ENCODE measurements at places on chromosomes 12 and 14.

DNA sequence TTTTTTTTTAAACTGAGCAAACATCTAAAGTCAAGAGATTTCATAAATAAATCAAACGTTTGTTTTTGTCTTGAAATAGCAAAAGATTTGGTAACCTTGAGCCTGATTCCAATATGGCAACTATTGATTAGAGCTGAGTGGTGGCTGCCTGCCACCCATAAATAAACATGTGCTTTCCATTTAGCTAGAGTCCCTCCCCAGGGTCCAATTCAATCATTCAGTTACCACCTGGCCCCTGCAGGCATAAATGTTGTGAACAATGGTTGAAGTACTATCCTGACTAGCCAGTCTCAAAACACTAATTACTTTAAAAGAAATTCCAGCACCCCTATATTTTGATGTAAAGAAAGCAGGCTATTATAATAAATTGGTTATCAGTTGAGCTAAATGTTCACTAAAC is 129.7 kb upstream of the GRIP1 start:
- no peak for DNase-seq

GRCh38 chr12:108738170-108738569 is 6.9 kb upstream of the CORO1C start:
- no peak for DNase-seq

DNA sequence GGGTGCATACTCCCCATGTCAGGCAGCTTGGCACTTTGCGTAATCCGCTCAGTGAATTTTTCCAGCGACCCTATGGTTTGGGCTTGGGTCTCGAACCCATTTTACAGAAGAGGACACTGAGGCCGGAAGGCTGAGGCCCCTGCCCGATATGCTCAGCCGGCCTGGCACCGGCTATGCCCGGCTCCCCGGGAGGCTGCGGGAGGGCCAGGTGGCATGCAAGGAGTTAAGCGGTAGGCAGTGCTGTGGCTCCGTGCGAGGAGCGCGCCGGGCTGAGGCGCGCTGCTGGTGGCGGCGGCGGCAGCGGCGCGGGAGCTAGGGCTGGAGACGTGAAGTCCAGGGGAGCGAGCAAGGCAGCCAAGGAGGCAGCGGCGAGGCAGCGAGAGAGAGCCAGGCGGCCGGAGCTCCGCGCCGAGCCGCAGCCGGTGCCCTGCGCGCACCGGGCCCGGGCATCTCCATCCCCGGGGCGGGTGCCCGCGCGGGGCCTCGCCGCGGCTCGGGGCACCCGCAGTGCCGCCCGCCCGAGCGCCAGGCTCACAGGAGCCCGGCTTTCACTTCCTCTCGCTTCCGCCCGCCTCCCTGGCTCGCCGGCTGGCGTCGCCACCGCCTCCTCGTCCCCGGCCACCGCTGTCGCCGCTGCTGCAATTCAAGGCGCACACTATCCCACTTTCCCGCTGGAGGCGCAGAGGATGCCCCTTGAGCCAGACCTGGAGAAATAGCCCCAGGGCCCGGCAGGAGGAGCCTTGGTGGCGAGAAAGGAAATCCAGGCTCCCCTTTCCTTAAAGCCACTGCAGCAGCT is at the start of gene WSCD2:
Gene WSCD2, plus strand, starts transcription at position 272 of the 796 bp plus-strand sequence. CDS start 66,545 bp downstream, outside the sequence.
- no peak for DNase-seq

DNA sequence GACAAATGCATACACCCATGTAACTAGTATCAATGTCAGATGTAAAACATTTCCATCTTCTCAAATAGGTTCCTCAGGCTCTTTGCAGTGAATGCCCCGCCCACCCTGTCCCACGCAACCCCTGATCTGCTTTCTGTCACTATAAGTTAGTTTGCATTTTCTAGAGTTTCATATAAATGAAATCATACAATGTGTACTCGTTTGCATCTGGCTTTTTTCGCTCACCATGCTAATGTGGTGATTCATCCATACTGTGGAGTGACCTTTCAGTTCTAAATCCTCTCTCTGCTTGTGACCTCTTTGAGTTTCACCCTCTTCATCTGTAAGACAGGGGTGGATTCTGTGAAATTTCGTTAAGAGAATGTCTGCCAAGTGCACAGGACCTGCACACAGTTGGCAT is 30.6 kb upstream of the MSI1 start:
- no peak for DNase-seq

DNA sequence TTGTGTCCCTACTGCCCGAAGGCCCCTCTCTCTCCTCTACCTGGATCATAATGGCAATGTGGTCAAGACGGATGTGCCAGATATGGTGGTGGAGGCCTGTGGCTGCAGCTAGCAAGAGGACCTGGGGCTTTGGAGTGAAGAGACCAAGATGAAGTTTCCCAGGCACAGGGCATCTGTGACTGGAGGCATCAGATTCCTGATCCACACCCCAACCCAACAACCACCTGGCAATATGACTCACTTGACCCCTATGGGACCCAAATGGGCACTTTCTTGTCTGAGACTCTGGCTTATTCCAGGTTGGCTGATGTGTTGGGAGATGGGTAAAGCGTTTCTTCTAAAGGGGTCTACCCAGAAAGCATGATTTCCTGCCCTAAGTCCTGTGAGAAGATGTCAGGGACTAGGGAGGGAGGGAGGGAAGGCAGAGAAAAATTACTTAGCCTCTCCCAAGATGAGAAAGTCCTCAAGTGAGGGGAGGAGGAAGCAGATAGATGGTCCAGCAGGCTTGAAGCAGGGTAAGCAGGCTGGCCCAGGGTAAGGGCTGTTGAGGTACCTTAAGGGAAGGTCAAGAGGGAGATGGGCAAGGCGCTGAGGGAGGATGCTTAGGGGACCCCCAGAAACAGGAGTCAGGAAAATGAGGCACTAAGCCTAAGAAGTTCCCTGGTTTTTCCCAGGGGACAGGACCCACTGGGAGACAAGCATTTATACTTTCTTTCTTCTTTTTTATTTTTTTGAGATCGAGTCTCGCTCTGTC is 1.8 kb downstream of the INHBE start:
- no peak for DNase-seq

GRCh38 chr14:29687071-29687765 is 240.4 kb downstream of the PRKD1 start:
- DNase-seq: no peak

GRCh38 chr12:24027352-24027751 is 77.9 kb upstream of the SOX5 start:
- DNase-seq: no peak

GRCh38 chr14:90235179-90235976 is 21.0 kb upstream of the PSMC1 start:
- peak; percentile 21 for DNase-seq

- DNase-seq: no peak
Measured at GRCh38 chr14:102442241-102443211, 67.0 kb downstream of the ANKRD9 start.

GRCh38 chr14:50060871-50061663 is 55.3 kb downstream of the VCPKMT start:
- no peak for DNase-seq

DNA sequence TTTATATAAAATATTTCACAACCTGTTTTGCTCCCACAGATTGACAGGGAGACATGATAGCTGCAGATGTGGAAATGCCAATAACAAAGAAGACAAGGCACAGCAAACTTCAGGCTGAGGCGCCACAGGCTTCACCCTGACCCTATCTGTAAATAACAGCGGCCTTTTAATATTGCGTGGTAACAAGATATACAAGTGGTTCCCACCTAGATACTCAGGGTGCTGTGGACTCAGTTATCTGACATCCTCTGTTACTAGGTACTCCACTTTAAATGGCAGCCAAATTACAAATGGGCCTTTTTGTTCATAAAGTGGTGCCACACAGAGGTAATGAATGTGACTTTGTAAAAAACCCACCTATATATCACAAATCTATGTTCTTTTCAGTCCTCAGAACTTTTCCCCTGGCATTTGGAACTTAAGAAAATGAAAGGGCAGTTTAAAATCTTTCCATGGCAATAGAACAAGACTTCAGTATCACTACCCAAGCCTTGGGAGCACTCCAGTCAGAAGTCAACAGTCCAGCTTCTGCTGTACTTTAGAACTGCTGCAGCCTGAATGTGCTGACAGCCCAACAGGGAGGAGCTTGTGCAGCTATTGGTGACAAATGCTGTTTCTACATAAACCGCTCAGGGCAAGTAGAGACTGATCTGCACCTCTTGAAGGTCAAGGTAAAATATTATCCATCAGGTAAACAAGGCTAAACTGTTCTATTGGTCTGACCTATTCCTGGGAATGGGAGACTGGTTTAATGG is 86.2 kb upstream of the DCD start:
- no peak for DNase-seq

GRCh38 chr12:112807452-112807851 is 15.9 kb downstream of the RPH3A start:
- DNase-seq: no peak

DNA sequence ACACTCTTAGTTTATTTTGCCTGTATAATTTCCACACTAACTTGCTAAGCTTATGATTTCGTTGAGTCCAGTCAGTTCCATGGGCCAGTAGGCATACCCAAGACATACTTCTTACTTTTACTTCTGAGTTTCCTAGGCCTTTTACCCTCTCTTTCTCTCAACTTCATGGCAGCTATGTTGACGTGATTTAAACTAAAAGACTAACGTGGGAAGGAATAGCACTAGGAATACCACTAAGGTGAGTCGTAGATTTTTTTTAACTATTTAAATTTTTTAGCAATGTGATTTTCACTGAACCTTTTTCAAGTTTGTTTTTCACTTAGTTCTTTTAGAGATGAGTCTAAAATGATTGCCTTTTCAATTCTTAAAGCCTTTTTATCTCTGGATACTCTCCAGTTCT is 793.5 kb upstream of the NOVA1 start:
- no peak for DNase-seq

DNA sequence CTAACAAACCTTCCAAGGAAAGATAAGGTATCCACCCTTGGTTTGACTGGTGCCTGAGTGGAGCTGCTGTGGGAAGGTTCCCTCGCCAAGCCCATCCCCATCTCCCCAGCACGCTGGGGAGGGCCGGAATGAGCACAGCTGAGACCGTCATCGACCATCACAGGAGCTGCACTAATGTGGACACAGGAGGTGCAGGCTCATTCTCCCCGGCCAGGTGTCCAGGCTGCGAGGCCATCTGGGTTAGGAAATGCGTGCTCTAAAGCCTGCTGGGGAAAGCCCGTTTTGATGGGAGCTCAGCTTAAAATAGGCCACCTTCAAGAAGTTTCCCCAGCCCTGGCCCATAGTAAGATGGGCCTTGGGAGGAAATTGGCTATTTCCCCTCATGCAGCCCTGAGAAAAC is 35.2 kb upstream of the FOXN3 start:
- no peak for DNase-seq

DNA sequence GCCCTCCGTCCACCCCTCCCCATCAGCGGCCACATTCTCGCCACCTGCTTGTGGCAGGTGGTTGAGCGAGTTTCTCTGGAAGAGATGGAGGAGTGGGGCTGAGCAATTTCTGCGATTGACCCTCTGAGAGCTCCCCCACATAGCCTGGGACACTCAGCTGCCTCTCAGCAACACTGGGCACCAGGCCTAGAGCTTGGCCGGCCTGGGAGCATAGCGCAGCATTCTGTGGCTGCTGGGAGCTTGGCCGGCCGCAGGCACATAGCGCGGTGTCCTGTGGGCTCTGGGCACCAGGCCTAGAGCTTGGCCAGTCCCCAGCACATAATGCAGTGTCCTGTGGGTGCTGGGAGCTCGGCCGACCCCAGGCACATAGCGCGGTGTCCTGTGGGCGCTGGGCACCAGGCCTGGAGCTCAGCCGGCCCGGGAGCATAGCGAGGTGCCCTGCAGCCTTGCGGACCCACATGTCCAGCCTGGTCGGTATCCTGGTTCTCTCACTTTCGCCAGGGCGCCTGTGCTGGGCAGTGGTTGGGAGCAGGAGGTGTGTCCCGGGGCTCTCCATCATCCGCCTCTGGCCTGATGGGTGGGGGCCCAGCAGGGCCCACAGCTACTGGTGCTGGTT is 43.8 kb downstream of the LRCOL1 start:
- DNase-seq: no peak

DNA sequence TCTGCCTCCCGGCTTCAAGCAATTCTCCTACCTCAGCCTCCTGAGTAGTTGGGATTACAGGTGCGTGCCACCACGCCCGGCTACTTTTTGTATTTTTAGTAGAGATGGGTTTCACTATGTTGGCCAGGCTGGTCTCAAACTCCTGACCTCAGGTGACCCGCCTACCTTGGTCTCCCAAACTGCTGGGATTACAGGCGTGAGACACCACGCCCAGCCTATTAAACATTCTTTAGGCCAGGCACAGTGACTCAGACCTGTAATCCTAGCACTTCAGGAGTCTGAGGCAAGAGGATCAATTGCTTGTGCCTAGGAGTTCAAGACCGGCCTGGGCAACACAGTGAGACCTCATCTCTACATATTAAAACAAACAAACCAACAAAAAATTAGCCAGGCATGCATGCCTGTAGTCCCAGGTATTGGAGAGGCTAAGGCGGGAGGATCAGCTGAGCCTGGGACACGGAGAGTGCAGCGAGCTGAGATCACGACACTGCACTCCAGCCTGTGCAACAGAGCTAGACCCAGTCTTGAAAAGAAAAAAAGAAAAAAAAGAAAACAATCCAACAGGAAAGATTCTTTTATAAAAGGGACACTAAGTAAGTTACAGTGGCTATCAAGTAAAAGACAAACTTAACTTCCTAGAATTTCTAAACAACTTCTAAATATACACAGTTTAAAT is 70.2 kb downstream of the HECTD1 start:
- no peak for DNase-seq

GRCh38 chr12:21444193-21445146 is 7.0 kb downstream of the PYROXD1 start:
- DNase-seq: no peak

- no peak for DNase-seq
Measured at GRCh38 chr12:12533238-12533829, 29.3 kb downstream of the DUSP16 start.

GRCh38 chr12:130968611-130969010 is 14.9 kb downstream of the ADGRD1 start:
- DNase-seq: no peak

- no peak for DNase-seq
Measured at GRCh38 chr12:67073336-67073735, 195.8 kb upstream of the CAND1 start.

DNA sequence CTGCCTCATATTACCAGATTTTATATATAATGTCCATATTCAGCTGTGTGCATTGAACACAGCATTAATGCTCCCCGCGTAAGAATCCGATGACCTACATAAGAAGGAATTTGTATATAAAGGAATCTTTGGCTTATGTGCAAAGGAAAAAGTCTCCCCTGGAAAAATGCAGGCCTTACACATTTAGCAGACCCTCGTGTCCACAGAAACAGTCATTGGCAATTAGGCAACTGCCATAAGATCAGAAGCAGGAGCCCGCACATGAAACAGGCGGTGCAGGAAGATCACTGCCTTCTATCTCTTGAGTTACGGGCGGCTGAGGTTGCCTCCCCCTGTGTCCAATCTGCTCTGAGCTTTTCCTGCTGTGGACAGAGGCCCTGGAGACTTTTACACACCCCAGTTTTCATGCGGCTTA is 63.2 kb upstream of the RFX4 start:
- no peak for DNase-seq

- no peak for DNase-seq
Measured at GRCh38 chr14:100907240-100907639, 3.7 kb upstream of the RTL1 start.
